ENCODE measurements at places on chromosomes 5 and 9. TPM values are rescaled to one million over a fixed set of nuclear protein-coding genes. Genes with fewer than 3 reads are reported as not detected.

GRCh38 chr5:24272741-24273140 lies 372.0 kb downstream of the CDH10 start:
- no peak for DNase-seq

DNA sequence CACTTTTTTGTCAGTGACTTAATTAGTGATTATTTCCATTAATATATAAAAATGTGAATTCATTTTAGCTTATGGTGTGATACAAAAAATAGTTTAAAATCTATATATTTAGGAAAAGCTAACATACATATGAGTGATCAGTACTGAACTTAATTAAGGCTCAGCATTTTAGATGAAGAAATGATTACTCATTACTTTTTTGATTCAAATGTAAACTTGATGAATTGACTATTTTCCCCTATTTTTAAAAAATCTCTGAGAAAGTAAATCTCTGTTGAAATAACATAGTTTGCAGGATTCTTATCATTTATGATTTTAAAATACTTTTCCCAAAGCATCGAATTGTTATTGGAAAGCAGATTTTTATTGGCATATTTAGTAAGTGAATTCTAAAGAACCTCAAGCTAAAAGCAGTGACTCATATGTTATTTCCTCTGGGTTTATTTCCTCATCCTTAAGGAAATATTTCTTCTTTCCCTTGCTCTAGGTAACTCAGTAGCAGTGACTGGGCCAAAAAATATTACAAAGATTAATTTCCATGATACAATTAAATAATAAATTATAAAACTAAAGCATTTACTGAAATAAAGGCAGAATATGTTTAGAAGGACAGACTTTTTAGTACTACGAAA lies 290.6 kb downstream of the FER start:
- DNase-seq: peak; percentile 33

DNA sequence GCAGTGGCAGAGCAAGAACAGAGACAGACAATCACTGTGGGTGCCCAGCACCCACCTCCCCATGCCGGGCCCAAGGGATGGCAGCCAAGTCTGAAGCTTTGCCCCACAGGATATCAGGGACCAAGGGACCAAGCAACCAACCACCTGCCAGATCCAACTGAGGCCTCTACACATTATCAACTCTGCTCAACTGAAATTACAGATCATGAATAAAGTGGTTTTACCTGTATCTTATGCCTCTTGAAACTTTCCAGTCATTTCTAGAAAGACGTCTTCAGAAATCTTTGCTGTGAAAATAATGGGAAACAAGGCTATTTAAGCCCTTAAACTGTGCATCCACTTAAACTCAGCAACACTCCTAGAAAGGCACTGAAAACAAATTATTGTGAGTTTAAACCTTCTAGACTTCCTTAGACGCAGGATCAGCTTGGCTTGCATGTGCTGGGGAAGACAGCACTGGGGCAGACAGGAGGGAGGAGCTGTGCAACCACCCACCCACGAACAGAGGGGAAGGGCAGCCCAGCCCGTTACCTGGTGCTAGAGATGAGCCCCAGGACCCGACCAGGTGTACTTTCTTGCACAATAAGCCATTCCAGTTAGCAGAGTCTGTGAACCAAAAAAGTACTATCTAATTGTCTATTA lies 80.0 kb downstream of the SEMA4D start:
- DNase-seq: no peak

- DNase-seq: no peak
Observed at GRCh38 chr5:36334315-36334714, 32.6 kb upstream of the RANBP3L start.

GRCh38 chr5:177507165-177507564 lies 2.5 kb downstream of the DOK3 start:
- DNase-seq: no peak

The PHF24 gene
- total RNA-seq: 0.05 TPM
